ENCODE measurements at places on chromosomes 5 and 9.

- no peak for DNase-seq
These were observed 46.3 kb upstream of the SMIM23 start for GRCh38 chr5:171739271-171739670.

- peak; percentile 23 for DNase-seq
These were observed 13.6 kb downstream of the UBE2D2 start for GRCh38 chr5:139574641-139575312.

GRCh38 chr9:76652894-76653293 lies 111.3 kb upstream of the PCA3 start:
- DNase-seq, result no peak

- no peak for DNase-seq
These were observed 17.2 kb upstream of the HK3 start for GRCh38 chr5:176916337-176916736.

GRCh38 chr9:136233411-136233810 lies 12.2 kb downstream of the QSOX2 start:
- no peak for DNase-seq

GRCh38 chr5:141521244-141521781 lies 32.4 kb downstream of the PCDHGC5 start:
- no peak for DNase-seq

DNA sequence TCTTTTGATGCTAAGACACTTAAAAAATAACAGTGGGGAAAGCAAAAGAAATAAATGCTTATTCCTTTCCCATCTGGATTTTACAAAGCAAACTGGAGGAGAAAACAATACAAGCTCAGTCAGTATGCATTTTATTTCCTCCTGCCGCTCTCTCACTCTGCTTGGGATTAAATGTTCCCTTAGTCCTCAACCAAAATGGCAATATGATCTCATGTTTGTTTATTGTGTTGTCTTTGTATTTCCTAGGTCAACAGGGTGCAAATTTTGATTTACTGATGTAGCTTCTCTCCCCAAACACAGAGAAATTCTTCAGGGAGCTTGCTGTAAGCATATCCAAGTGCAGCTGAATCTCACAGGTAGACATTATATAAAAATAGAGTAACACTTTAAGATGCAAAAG lies 92.1 kb upstream of the ERBIN start:
- DNase-seq, result no peak

DNA sequence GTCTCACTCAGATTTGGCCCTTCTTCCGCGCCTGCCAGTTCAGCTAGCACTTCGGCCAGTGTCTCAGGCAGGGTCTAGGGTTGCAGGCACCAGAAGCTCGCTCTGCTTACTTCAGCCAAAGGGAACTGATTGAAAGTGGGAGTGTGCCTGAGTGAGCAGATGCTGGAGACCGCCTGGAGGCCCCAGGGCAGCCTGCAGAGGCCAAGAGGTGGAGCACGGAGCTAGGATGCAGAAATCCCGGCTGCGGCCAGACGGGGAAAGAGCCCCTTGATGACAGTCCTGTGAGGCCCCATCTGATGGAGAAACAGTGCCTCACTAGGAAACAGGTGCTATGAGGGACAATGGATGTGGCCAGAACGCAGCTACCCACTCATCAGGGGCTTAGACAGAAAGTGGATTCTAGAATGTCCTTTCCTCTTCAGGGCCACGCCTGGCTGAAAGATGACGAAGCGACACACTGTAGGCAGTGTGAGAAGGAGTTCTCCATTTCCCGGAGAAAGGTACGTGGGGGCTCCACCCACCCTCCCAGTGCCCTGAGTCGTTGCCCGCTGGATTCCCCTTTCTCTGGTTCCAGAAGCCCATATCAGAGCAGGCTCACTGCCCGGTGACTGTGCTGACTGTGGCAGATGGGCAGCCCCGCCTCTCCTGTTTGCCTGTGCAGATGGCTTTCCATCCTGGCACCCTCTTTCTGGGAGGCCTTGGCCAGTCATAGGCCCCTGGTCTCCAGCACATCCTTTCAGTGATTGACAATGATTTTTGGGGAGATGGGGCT lies 16.1 kb downstream of the HNRNPH1 start:
- DNase-seq, result no peak

- peak; percentile 11 for DNase-seq
These were observed 707 bp downstream of the PIP5K1B start for GRCh38 chr9:68705531-68706362.

GRCh38 chr5:139543423-139543991 lies 17.6 kb upstream of the UBE2D2 start:
- peak; percentile 27 for DNase-seq

DNA sequence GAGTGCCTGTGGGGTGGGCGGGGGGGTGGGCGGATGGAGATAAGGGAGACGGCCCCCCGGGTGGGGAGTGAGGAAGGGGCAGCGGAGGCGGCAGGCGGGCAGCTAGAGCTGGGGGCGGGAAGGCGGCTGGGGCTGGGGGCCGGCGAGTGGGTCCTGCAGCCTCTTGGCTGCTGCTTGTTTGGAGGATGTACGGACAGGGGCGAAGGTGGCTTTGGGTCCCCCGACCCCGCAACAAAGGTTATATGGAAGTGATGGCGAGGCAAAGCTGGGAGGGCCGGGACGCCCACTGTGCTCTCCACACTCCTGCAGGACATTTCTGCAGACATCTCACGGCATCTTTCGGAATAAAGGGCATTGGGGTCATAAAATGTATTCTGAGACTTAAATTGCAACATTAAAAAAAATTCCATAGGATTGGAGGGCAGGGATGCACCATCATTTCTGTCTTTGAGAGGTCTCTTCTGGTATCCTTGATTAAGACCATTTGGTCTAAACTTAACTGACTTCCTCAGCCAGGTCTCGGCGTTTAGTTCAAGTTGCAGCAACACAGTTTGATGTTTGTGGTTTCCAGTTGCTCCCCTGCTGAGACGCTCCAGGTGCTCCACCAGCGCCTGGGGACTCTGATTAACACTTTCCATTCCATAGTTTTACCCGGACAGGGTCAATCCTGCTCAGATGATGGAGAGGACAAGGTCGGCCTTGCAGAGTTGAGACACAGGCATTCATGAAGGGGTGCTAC lies 101.6 kb upstream of the SSBP2 start:
- DNase-seq, result peak; percentile 54

DNA sequence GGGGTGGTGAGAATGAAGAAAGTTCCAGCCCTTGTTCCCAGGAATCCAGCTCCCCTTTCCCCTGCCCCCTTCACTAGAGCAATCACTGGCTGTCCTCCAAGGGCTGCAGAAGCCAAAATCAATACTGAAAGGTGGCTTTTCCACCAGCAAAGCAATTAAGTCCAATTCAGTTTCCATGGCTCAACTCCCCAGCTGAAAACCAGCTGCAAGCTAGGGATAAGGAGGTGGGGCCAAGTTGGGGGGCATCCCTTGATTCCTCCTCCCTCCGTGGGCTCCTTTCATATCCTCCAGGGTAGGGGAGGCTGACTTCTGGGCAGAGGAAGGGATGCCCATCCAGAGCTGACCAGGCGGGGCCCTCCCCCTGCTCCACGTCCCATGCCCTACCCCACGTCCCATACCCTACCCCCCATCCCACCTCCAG lies 22.7 kb downstream of the CAMK2A start:
- no peak for DNase-seq

DNA sequence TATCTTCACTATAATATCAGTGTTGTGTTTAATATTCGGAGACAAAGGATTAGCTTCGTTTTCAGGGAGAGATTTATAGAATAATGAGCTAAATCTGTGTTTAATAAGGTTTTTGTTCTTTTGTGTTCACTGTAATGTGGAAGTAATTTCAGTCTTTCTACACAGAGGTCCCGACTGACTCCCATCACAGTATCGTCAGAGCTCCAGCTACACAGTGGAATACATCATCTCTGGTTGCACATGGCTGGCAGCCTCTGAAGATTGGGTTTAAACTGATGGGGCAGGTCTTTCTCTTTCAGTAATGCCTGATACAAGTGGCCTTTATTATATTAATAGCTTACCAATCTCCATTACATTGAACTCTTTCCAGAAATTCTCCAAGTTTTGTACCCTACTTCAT lies 736.7 kb upstream of the RIOK2 start:
- no peak for DNase-seq

DNA sequence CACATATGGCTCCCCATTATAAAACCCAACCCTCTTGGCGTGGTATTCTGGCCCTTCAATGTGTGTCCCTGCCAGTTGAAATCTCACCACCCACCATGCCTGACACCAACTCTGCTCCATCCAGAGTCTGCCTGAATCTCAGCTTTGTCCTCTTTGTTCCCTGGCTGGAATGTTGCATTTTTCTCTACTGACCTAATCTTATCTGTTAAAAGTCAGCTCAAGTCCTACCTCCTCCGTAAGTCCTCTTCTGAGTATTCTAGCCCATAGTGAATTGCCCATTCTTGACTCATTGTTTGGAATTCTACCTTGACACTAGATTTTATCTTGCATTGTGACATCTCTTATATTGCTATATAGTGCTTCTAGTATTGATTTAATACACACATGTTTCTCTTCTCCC lies 207.1 kb upstream of the VLDLR start:
- DNase-seq, result no peak

DNA sequence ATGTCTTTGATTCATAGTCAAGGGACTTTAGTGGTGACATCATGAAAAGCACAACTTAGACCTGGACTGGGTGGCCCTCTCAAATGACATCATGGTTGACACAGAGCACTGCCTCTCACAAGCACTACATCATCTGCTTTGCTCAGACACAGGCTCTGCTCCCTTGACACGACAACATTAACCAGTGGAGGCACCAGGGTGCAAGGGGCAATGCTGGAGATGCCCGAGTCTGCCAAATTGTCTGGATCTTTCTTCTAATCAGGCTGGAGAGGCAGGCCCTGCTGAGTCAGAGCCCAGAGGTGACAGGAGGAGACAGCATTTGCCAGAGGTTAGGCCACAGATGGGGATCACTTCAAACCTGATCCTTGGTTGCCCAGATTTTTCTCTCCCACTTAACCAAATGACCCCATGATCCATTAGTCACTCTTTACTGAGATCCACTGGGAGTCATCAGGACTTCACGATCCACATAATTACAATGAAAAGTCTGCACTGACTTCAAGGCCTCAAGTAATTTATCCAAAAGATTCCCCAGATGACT lies 174.4 kb downstream of the SLIT3 start:
- no peak for DNase-seq

DNA sequence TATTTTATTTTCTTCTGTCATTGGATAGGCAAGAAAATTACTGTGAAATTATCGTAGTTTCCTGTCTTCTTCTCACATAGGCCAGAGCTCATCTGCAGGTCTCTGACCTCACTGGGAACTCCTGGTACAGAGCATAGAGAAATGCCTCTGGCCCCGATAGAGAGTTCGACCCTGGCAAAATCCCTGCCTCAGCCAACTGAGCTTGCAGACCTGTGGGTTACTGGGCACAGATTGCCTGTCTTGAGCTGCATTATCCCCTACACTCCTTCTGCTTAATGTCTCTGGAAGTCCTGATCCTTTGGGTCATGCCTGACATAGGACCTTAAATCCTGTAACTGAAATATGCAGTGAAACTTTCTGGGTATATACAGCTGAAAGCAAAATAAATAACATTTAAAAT lies 439.3 kb upstream of the CTNND2 start:
- no peak for DNase-seq

DNA sequence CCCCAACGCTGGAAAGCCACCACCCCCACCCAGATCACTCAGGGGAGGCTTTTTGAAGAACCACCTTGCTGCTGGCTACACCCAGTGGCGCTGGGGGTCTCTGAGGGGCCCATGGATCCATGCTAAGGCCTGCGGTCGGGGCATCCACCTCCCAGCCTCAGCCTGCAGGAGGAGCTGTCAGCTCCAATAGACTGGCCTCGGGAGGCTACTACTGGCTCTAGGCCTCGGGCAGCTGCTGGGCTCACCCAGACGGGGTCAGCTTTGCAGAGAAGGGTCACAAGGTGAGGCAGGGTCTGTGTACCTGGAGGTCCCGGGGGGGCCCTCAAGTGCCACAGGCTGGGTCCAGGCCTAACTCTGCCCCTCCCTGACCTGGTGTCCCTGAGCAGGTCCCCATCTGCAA lies 193.7 kb downstream of the OLFM1 start:
- DNase-seq, result no peak

DNA sequence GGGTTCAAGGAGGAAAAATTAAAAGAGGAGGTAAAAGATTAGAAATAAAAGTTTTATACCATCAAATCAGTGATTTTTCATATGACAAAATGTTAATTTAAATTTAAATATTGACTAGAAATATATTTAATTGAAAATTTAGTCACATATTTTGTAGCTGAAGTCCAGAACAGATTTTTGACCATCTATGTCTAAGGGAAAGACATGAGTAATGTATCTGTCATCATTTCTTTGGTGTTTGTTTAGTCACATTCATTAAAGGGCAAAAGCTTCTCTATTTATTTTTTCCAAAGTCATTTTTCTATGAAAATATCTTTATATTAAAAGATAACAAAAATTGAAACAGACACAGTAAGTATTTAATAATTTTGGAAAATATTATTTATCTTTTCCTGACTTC lies 252.0 kb upstream of the ISL1 start:
- DNase-seq, result no peak

DNA sequence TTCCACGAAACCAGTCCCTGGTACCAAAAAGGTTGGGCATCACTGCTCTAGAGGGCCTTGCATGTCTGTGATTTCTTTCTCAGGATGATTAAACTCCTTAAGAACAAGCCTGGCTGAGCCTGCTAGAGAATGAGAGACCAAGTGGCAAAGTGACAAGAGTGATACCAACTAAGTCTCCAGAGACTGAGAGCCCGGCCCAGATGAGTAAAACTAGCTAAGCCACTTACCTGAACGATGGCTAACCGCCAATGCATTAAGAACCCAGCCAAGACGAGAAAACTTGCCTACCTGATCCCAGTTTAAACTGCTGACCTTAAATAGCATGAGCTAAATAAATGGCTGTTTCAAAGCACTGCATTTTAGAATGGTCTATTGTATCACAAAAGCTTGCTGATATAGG lies 5.6 kb upstream of the CCDC152 start:
- DNase-seq, result no peak

DNA sequence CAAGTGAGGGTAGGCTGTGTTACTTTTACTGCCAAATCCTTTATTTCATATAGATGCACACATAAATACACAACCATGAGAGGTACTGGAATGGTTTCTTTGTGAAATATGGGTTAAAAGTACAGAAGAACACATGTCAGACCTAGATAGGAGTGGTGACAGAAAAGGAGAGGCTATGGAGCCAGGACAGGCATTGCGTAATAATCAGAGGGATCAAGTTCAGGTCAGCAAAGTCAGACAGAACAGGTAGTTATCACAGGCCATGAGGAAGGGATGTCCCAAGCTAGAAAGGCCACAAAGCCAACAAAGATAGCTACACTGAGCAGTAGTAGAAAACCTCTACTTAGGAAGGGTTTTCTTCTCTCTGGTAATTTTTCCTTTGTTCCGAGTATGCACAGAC lies 272.6 kb downstream of the KCNN2 start:
- no peak for DNase-seq

DNA sequence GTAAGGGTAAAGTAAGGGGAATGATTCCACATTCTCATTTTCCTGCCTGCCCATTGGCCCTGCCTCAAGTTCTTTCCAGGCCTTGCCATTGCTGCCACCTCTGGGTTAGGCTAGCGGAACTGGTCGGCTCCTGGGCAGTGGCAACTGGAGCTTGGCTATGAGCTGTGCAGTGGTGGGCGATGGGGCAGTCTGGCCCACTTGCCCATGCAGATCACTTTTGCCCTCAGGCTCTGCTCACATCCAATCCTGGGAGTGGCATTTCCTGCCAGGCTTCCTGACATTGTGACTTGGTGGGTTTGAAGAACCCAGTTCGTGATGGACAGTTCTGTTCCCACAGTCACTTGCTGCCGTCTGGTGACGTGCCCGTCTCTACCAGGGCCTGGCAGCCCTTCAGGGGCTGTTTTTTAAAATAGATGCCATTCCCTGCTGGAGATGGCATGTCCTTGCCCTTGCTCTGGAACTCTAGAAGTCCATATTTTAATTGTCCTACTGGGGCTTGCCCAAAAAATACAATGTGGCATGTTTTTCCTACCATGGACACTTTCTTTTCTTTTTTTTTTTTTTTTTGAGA lies 86.1 kb downstream of the FGF18 start:
- no peak for DNase-seq
